ENCODE measurements at places on chromosomes 5 and 9.

DNA sequence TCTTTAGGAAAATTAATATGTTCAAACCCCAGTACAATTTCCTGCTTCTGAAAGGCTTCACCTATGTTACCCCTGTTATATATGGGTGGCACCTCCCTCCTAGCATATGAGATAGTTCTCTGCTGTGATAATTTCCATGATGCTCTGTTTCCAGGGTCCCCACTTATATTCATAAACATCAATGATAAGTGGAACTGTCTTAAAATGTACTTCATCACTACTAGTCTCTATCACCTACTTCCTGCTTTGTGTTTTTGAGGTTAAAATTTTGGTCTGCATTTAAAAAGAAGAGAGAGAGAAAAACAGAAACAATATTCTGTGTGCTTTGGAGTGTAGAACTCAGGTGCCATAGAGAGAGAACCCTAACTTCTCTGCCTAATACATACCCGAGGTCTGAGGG, 234.7 kb downstream of the HTR1A start:
- no peak for DNase-seq

GRCh38 chr9:128149001-128149701, at the start of gene LCN2:
TSS of gene LCN2 (plus strand) at chr9:128149453. CDS start at chr9:128149526, 73 bp downstream.
- DNase-seq: no peak

DNA sequence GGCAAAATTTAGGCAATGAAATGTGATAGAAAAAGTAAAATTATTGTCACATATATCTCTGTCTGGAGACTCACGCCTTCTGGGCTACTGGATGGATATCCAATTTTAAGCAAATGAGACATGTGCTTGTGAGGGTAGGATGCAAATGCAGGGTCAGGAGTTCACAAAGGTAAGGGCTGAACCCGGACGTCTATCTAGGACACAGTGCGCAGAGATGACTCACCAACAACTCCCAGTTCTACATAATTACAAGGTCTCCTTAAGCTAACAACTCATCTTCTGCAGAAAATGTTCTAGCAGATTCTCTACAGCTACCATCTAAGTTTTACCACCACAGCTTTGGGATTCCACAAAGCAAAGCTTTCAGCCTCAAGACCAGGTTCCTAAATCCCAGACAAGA, 160.5 kb downstream of the ENTREP1 start:
- no peak for DNase-seq

- no peak for DNase-seq
Observed at GRCh38 chr9:17876687-17877086, 297.8 kb downstream of the SH3GL2 start.

DNA sequence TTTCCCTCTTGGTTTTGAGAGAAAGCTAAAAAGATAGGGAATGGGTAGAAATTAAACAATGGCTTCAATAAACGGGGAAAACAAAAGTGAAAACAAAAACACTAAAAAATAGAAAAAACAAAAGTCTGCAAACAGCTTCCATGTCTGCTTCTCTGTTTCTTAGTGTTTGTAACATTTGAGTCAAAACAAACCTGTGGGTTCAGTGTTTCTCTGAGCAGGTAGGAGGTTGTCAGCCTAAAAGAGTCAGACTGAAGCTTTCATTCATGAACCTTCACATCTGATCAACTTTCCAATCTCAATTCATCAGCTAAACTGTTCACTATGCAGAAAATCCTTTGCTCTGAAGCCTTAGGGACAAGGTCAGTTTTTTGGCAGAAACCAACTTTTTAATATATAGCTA, 102.5 kb upstream of the ADAMTS16 start:
- no peak for DNase-seq

GRCh38 chr9:93701494-93702218, 125.3 kb downstream of the PHF2 start:
- no peak for DNase-seq

GRCh38 chr5:174120401-174121005, 75.0 kb downstream of the NSG2 start:
- DNase-seq: no peak

DNA sequence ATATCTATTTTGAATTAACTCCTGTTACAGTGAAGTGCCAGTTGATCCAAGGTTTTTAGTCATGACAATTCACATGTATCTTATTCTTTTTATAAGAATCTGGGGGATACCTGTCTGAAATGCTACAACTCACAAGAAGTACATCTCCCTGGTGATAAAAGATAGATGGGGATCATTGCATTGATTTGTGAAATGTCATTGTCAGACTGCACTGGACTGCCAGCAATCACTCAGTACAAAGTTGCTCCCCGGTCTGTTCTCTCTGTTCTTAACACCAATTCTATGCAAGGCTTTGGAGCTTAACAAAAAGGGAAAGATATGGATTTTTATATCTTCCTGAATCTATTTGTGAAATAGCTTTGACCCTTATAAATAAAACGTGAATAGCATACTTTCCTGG, 171.8 kb upstream of the PCSK5 start:
- DNase-seq: no peak

- no peak for DNase-seq
Observed at GRCh38 chr5:74736759-74737158, 30.2 kb downstream of the GFM2 start.

GRCh38 chr5:144156767-144157171, 13.7 kb downstream of the YIPF5 start:
- DNase-seq: no peak

DNA sequence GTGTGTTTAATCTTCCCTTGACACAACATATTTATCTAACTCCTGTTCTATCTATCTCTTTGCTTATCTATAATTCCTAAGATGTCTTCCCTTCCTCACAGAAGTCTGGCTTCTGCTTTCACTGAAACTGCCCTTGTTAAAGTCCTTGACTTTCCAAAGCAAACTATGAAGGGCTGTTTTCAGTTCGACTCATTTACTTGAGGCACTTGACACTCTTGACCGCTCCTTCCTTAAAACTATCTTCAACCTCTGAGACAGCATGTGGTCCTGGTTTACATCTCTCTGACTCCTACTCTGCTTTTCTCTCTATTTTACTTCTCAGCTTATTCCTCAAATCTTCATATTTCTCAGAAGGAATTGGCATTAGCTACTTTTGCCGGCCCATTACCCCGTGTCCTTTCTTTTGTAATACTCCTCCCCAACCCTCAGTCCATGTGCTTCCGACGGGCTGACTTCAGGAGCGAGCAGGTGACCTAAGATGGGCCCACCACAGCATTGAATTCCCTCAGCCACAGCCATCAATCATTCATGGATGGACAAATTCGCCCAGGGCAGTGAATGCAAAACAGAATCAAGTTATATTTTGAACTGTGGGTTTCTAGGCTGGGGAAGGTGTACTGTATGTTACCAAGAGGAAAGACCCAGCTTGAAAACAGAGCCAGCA, 1089.2 kb downstream of the PTPRD start:
- no peak for DNase-seq

GRCh38 chr5:150762211-150762610, 3.4 kb upstream of the DCTN4 start:
- DNase-seq: no peak

DNA sequence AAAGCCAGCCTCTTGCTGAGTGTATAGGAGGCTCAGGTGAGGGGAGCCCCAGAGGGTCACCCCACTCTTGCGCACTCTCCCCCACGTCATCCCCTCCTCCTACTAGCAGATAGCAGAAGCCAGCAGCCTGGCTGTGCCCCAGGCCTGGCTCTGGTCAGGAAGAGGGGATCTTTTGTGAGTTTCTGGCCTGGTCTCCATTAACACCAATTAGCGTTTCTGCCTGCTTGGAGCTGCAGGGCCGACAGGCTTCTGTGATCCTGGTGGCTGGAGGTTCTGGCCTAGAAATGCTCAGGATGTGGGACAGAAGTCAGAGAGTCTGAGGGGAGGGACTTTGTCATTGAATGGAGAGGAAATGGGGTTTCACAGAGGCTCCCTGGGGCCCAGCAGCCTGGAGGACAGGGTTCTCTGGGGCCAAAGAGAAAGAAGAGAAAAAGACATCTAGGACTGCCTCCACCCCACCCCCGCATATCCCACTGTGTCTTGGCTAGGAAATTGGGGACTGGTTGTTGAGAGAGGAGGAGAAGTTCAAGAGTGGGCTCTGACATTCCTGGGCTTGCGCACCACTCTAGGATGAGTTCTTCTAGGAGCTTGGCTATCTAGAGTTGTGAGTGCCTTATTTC, 47.5 kb upstream of the ARAP3 start:
- DNase-seq: no peak
